Effector memory CD8-positive, alpha-beta T cell (primary cell): ENCODE measurements at places on chromosomes 3 and 15.
A peak's percentile ranks its signal among the peaks of the same experiment; 100 is the strongest.

DNA sequence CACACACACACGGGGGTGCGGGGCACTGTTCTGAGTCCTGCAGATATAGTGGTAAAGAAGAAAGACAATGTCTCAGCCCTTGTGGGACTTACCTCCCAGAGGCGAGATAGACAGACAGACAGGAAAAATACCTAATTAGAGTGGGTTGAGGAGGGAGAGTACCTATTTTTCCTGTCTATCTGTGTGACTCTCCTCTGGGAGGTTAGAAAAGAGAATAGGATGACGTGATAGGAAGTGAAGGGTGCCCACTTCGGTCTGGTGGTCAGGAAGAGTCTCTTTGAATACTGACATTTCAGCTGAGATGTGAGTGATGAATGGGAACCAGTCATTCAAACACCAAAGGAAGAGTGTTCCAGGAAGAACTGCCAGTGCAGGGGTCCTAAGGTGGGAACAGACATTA lies 4.1 kb upstream of the APOD start:
- DNase-seq: no peak

GRCh38 chr3:59266551-59266950 lies 216.7 kb upstream of the CFAP20DC start:
- no peak for DNase-seq

- DNase-seq: peak; percentile 78
These were observed 108.1 kb downstream of the KLF13 start for GRCh38 chr15:31434588-31435260.

DNA sequence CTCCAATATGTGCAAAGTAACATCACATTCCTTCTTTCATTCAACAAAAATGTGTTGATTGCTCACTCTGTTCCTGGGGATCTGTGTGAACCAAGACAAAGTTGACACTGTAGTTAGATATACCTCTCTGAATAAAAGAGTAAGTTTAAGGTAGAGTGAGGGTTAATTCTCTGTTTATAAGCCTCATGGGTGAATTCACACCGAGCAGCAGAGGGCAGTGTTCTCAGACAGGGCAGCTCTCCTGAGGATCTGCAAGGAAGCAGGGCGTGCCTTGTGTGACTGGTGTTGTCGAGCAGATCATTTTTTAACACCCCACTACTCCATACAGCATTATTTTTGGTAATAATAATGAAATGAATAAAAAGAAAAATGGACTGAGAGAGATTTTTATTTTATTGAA lies 34.4 kb downstream of the PAQR9 start:
- DNase-seq: no peak

- DNase-seq: no peak
These were observed 105.7 kb upstream of the ZPLD1 start for GRCh38 chr3:102329066-102329465.

DNA sequence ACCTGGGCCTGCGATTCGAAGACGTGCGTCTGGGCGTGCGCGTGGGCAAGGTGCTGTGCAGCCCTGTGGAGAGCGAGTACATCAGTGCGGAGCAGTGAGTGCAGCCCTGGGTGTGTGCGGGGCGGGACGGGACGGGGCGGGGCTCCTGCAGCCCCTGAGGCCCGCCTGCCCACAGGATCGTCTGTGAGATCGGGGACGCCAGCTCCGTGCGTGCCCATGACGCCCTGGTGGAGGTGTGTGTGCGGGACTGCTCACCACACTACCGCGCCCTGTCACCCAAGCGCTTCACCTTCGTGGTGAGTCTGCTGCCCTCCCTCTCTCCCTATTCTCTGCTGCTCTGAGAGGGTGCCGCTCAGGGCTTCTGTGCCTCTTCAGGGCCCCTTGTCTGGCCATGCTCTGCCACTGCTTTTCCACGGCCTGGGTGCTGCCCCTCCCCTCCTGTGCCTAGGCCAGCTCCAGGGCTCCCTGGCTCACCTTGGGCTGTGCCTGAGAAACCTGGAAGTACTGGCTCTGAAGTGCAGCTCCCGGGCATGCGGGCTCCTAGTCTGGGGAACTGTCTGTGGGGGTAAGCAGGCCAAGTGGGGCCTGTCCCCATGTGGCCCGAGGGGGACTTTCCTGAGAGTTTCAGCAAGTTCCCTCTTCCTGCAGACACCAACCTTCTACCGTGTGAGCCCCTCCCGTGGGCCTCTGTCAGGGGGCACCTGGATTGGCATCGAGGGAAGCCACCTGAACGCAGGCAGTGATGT lies 31.8 kb downstream of the PLXNA1 start:
- no peak for DNase-seq

- no peak for DNase-seq
These were observed 705.2 kb downstream of the NAALADL2 start for GRCh38 chr3:175564363-175564762.
